Islet precursor cell (in vitro differentiated cells): ENCODE measurements at places on chromosomes 12 and 14.

- no peak for DNase-seq
These were observed 4.6 kb upstream of the LRRC23 start for GRCh38 chr12:6899837-6900519.

GRCh38 chr12:66538970-66539369 lies 139.9 kb downstream of the GRIP1 start:
- DNase-seq: peak; percentile 92

- no peak for DNase-seq
These were observed 20.3 kb upstream of the C12orf76 start for GRCh38 chr12:110068654-110069053.

- DNase-seq: no peak
These were observed 520.3 kb downstream of the DIO2 start for GRCh38 chr14:79690960-79691359.

- DNase-seq: peak; percentile 77
These were observed 64.0 kb downstream of the PIWIL1 start for GRCh38 chr12:130401703-130402102.

DNA sequence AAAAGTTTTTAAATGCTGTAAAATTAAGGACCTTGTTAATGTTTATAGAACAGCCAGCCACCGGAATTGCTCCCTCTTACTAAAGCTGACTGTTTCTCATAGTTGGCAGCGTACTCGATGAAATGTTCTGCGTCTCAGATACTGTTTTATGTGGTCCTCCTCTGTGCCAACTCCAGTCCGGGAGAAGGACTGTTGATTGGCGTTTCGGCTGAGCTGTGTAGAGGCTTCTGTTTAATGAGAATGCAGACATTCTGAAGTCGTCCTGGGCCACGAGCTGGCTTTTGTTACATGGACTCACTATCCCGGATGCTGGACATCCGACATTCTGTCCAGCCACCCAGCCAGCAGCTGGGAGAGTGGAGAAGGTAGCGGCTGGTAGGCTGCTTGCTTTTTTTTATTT lies 75.4 kb downstream of the WDR20 start:
- no peak for DNase-seq

GRCh38 chr14:104290756-104291122 lies 152.4 kb downstream of the KIF26A start:
- peak; percentile 42 for DNase-seq

GRCh38 chr14:54742492-54743350 lies 159.9 kb downstream of the GCH1 start:
- DNase-seq: no peak

- DNase-seq: peak; percentile 88
These were observed 54.3 kb downstream of the MYRFL start for GRCh38 chr12:69879007-69879960.

DNA sequence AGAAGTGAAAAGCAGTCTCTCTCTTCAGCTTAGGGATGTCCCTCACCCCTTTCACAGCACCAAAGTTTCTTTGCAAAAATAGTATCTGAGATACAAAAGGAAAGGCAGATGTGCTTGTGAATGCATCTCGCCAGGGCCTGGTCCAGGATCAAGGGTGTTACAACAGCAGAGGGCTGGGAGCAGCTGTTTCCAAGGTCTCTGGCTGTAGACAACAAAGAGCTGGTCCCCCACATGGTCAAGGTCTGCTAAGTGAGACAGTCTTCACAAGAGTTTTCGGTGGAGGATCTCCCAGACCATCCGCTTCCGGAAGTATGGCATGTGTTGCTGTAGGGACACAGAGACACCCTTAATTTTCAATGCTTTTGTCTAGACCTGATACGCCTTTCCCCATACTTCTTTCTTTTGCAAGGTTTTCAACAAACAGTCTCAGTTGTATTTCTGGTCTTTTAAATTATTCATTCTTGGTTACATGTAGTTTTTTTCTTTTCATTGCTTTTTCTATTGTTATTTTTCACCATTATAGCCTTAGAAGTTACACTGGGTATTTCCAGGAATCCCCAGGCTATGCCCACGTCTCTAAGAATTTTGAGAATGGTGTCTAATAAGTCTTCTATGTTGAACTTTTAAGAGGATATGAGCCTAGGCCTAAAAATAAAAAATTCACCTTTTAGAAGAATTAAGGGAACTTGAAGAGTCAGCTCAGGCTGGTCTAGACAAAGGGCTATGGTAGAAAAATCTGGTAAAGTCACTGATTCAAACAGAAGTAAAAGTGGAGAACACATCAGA lies 41.0 kb upstream of the COL2A1 start:
- DNase-seq: no peak

- DNase-seq: no peak
These were observed 232.9 kb downstream of the SPTSSA start for GRCh38 chr14:34229140-34229539.

GRCh38 chr12:70627677-70628076 lies 9.6 kb downstream of the PTPRB start:
- no peak for DNase-seq

- no peak for DNase-seq
These were observed 74.2 kb downstream of the KICS2 start for GRCh38 chr12:64147875-64148274.

GRCh38 chr14:80350707-80351106 lies 139.4 kb upstream of the DIO2 start:
- DNase-seq: no peak

DNA sequence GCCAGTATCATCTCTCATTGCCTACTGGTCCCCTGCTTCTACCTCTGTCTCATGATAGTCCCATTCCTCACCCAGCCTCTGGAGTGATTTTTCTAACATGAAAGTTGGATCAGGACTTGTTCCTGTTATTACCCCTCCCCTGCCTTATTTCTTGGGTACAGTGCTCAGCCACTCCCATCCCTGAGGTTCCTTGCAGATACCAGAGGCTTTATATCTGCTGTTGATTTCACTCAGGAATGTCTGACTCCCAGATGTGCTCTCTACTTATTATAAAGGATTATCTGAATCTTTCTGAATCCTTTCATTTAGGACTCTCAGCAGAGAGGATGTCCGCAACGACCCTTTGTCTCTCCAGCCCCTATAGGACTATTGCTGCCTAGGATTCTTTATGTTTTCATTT lies 111.2 kb downstream of the LRRK2 start:
- DNase-seq: no peak

DNA sequence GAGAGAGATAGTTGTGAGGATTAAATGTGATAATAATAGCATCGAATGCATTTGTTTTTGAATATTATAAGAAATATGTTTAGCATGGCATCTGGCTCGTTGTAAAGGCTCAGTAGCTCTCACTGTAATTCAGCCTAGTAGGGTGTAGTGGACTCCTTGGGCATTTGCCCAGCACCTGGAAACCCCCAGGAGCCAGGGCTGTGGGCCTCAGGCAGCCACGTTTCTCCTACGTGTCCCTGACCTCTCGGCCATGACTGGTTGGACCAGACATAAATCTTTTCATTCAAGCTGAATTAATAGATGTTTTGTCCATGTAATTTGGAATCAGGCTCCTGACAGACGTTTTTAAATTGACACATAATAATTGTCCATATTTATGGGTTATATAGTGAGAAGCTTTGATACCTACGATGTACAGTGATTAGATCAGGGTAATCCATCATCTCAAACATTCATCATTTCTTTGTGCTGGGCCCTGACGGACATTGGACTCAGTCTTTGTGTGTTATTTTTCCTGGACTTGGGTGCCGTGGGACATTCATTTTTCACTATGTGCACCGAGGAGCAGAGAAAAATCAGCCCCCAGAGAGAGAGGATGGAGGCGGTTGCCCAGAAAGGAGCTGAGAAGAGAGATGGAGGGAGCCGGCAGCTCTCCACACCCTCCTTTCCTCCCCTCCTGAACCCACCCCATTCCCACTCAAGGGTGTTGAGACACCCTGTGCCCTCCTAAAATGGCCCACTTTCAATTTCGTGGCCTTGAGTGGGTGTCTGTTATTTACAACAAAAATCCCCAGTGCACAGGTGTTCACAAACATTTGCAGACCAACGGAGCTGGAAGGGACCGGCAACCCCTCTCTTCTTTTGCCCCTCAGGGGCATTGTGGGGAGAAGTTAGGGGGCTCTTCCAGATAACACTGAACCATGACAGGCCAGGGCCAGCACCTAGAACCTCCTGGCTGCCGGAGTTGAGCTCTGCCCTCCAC lies 296.4 kb downstream of the DPF3 start:
- DNase-seq: no peak

DNA sequence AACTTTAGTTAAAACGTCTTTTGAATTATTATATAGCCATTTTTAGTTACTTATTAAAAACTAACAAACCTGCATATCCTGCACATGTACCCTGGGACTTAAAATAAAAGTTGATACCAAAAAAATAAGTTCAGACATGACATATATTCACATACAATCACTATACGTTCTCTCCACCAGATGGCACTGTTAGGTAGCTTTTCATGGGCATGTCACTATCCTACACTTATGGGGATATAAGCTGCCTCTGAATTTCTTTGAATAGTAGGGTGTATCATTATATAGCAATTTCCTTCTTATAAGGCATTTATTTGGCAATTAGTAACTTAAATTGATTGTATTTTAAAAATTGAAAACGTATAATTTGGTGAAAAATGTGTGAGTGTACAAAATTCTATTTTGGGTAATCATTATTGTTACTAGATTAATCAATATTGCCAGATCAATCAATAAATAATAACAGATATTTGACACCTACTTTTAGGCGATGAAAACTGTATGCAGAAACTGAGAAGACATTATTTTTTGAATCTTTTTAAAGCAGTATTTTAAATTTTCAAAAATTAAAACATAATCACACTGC lies 31.8 kb upstream of the OR10A7 start:
- no peak for DNase-seq

DNA sequence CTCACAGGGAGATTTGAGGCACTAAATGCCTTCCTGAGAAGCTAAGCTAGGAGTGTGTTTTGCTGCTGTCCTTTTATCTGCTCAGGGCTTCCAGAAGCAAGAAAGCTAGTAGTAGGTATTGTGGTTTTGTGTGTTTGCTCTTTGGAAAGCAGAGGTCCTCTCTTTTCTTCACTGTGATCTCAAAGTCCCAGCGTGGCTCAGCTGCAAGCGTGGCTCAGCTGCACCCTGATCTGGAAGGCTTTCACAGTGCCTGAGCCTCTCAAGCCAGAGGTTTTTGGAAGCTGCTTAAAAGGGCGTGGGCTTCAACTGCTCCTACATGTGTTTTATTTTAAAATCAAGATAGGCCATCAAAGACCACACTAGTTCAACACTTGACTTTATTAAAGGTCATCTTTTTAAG lies 337.4 kb upstream of the RGS6 start:
- DNase-seq: no peak

DNA sequence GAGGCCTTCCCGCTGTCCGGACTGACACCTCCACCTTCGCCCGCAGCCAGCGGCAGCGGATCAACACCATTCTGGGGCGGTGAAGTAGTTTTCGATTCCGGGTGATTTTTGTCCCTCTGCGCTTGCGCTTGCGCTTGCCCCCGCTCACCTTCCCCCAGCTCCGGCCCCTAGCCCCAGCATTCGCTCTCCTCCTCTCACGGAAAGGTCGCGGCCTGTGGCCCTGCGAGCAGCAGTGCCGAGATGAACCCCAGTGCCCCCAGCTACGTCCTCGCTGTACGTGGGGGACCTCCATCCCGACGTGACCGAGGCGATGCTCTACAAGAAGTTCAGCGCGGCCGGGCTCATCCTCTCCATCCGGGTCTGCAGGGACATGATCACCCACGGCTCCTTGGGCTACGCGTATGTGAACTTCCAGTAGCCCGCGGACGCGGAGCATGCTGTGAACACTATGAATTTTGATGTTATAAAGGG lies 22.7 kb upstream of the SRGAP1 start:
- no peak for DNase-seq

GRCh38 chr14:54652188-54652587 lies 85.3 kb downstream of the SAMD4A start:
- peak; percentile 96 for DNase-seq

DNA sequence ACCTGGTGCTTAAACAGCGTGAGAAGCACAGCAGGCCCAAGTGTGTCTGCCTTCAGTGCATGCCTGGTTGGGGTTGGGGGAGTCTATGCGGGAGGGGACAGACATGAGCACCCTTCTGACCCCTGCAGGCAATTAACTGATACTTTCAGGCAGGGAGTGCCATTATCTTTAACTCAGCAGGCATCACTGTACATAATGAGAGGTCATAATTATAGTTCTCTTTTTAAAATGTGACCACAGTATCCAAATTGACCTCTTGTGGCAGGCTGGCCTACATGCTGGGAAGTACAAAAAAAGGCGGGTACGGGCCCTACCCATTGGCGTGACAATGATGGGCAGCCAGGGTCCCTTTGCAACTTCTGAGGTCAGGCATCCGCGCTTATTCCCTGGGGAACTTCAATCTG lies 209.1 kb downstream of the FOXN3 start:
- DNase-seq: peak; percentile 69

- DNase-seq: no peak
These were observed 230.4 kb downstream of the SSPN start for GRCh38 chr12:26425587-26426260.

GRCh38 chr12:71935594-71935993 lies 3.1 kb upstream of the TPH2 start:
- DNase-seq: no peak

GRCh38 chr12:116015525-116015924 lies 262.0 kb downstream of the MED13L start:
- no peak for DNase-seq

DNA sequence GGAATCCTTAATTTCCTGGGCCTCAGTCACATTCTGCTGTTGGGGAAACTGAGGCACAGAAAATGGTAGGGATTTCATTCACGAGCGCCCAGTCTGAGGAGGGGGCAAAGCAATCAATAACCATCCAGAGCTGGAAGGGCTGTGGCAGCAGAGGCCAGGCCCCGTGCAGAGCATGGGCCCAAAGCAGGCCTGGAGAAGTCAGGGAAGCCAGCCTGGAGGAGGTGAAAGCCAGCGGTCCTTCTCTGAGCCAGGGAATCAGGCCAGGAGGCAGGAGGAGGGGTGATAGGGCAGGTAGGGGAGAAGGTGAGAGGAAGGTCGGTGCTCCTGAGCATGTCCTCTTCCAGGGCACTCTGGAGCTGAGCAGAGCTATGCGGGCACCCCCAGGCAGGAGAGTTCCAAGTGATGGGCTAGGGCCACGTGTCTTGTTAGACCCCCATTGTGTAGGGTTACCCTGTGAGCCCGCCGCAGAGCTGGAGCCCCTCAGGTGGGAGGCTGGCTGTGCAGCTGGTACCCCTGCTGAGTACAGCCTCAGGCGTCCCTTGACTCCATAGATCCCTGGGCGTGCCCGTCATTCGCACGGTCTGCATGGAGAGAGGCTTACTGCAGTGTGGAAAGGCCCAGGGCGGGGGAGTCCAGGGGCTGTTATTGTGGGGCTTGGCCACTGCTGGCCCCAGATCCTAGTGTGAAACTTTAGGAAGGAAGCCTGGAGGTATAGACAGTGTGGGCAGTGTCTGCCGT lies 4.8 kb downstream of the TNFAIP2 start:
- no peak for DNase-seq

- DNase-seq: no peak
These were observed 40.2 kb downstream of the SPRING1 start for GRCh38 chr12:116697716-116698115.
